ENCODE measurements at places on chromosomes 16 and 17. TPM values are rescaled to one million over a fixed set of nuclear protein-coding genes. Genes with fewer than 3 reads are reported as not detected.

Gene SPATA32
- not detected for total RNA-seq

- DNase-seq, result no peak
Measured at GRCh38 chr17:43588664-43589435, 42.7 kb upstream of the ETV4 start.

- peak; percentile 1 for DNase-seq
Measured at GRCh38 chr17:10956821-10957220, 118.9 kb upstream of the PIRT start.

Gene ACE
- 6.8 TPM for total RNA-seq

GRCh38 chr17:40947929-40948328 lies 10.5 kb upstream of the KRT23 start:
- DNase-seq, result no peak

Gene MAP3K14
- total RNA-seq, result 3.9 TPM

- peak; percentile 80 for DNase-seq
Measured at GRCh38 chr17:42773290-42774035, at the start of gene VPS25. TSS of gene VPS25 (plus strand) at chr17:42773449. CDS start at chr17:42773476, 27 bp downstream.

- peak; percentile 51 for DNase-seq
Measured at GRCh38 chr17:3635474-3636153, 436 bp downstream of the SHPK start.

Gene PLK1
- 6.1 TPM for total RNA-seq

DNA sequence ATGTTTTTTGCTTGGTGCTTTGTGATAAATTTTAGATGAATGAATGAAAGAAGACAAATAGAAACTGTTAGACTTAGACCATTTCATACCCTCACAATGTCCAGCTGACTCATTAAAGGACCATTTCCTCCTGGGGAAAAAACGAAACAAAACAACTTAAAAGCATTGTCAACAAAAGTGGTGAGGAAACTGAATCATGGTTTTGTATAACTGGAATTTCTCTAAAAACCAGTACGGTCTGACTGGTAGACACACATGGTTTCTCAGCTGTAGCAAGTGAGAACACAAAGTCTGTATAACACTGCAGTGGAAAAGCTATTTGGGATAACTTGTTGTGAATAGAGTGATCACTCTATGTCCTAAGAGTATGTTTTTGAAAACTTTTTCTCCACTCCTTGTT lies 5.3 kb upstream of the DDX52 start:
- DNase-seq, result no peak

DNA sequence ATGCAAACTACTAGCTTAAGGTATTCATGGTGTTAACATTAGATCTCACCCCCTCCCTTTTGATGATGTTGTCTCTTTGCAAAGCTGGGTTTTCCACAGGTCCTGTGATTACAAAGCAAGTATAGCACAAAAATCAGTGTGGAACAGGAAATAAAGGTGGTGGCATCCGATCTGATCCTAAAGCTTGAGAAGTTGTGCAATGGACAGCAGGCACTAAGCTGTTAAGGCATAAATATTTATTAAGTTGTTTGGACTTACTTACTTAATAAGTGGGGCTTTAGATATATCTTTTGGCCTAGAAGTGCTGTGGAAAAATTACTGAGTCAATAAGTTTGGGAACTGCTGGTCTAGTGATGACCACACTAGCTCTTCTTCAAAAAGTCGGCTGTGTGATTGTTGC lies 5.0 kb downstream of the GLP2R start:
- DNase-seq, result no peak

DNA sequence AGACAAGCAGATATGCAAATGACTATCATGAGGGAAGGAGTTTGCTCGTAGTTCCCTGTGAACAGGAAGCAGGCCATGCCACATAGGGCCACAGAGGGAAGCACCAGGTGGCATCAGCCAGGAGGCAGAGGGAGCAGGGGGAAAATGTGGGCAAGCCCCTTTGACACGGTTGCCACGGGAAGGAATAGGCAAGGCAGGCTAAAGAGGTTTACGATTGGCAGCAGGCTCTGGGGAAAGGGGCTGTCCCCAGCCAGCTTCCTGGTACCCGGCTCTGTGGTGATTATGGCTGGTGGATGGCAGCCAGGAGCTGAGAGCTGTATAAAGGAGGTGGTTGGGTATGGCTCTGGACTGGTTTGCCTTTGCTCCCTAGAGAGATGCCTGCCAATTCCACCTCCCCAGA lies 848 bp downstream of the CES3 start:
- DNase-seq, result peak; percentile 89

Data from stomach (tissue), 19 donors.